ENCODE measurements at places on chromosomes 16 and 17.
A peak's percentile ranks its signal among the peaks of the same experiment; 100 is the strongest.

DNA sequence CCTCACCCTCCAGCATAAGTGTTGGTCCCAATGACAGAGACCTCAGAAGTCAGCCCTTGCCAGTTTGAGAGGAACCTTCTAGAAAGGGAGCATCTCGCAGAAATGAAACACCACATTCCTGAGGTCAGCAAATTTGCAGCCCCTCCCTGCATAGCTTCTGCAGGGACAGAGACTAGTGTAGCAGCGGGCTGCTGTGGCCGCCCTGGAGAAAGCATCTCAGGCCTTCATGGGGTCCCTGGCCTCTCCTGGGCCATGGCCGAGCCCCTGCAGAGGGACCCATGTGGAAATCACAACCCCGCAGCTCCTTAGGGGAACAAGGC is 11.4 kb downstream of the HS3ST6 start:
- no peak for DNase-seq

- DNase-seq, result no peak
Measured at GRCh38 chr16:15511759-15512487, 77.5 kb downstream of the BMERB1 start.

DNA sequence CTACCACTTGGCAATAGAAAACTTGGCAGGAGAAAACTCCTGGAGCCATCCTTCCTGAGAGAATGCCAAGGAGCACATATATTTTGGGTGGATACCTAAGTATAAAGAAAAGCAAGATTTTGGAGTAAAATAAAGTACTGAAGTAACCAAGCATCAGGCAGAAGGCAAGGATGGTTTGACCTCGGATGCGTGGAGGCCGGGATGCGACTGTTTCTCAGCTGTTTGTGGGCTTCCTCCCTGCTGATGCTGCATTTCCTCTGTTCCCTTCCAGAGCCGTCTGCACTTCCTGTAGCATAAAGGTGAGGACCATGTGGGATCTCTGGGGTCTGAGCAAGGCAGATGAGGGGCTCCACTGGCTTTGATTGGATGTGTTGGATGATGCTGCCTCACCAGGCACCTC is 5.5 kb upstream of the TCF25 start:
- DNase-seq, result peak; percentile 16

DNA sequence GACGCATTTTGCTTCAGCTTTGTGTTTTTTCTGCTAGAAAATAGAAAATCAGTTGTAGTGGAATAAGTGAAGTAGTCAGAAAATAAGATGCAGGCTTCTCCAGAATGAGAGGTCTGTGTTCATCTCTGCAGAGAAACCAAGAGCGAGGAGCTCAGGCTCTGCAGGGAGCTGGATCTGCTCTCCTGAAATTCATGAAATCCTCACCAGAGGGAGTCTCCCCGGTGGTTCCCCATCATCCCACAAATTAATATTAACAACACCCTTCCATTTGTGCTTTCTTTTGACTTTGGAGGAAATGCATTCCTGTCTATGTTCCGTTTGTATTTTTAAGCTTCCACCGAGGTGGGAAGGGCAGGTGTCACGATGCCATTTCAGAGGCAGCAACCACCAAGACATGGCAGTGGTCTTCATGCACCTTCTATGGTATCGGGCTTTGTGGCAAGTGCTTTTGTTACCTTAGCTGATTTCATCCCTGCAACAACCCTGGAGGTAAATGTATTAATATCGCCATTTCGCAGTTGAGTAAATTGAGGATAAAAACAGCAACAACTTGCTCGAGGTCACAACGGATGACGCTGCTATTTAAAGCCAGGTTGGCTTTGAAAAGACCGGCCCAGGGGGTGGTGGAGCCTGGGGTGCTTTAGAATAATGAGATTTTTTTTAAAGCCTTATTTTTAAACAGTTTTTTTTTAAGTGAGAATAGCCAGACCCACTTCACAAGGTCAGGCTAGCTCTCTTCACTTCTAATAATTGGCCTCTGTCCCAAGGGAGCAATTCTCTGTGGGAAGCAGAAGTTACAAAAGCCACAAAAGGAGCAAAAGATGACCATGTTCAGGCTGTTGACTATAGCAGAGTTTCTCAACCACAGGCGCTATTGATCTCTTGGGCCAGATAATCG is 367.6 kb upstream of the ERCC4 start:
- DNase-seq, result no peak

Data from T-helper 2 cell (primary cell).